Fibroblast of mammary gland (primary cell): ENCODE measurements at places on chromosomes 12 and 14.

DNA sequence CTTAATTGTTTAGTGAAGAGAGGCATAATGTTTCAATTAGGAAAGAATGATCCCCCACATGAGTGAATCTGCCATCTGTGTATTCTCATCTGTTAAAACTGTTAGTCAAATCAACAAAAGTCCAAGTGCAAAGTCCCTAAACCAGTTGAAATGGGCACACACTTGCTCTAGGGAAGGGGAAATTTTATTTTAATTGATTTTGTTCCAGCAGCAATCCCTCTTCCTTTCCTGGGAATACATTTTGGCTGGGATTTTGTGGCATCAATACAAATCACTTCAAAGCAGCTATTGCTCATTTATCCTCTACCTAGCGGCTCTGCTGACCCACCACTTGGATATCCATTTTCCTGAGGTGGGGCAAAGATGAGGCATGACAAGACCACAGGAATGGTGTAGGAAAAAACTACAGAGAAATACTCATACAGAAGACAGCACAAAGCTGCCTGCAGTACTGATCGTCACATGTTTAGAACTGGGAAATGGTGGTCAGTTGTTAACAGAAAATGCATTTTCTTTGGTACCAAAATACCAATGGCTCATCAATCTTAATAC lies 9.8 kb upstream of the SSTR1 start:
- peak; percentile 60 for DNase-seq

DNA sequence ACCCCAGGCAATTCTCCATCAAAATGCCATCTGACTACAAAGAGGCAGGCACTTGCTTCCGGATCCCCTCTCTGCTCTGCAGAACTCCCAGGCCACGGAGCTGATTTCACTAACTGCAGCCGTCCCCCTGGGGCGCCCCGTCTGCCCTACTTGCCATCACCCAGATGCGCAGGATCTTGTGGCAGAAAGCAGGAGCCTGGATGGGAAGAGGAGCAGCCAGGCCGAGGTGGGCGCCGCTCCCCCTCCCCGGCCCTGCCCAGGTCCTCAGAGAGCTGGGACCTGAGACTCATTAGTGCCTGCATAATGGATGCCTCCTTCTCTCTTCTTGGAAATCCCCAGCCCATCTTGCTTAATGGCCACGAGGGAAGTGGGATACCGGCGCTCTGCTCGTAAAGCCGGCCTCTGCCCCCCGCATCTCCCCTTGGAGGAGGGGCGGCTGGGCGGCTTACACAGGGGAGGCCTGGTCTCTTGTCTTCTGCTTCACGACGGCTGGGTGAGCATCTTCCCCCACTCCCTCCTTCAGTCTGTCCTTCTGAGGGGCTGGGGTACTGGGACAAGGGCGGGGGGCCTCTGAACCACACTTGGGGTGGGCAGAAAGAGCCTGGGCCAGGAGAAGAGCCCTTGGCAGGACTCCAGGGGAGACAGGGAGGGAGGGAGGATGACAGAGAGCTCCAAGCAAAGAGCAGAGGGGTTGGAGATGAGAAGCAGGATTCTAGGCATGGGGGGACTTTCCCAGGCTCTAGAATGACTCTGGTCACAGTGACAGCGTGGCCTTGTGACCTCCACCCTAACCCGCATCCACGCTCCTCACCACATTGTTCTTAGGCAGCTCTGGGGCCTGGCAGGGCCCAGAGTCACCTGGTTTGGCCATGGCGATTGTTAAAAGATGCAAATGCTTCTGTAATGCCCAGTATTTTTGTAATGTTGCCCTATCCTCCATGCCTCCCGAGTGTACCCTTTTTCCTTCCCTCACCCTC lies 19.4 kb upstream of the EML1 start:
- no peak for DNase-seq

DNA sequence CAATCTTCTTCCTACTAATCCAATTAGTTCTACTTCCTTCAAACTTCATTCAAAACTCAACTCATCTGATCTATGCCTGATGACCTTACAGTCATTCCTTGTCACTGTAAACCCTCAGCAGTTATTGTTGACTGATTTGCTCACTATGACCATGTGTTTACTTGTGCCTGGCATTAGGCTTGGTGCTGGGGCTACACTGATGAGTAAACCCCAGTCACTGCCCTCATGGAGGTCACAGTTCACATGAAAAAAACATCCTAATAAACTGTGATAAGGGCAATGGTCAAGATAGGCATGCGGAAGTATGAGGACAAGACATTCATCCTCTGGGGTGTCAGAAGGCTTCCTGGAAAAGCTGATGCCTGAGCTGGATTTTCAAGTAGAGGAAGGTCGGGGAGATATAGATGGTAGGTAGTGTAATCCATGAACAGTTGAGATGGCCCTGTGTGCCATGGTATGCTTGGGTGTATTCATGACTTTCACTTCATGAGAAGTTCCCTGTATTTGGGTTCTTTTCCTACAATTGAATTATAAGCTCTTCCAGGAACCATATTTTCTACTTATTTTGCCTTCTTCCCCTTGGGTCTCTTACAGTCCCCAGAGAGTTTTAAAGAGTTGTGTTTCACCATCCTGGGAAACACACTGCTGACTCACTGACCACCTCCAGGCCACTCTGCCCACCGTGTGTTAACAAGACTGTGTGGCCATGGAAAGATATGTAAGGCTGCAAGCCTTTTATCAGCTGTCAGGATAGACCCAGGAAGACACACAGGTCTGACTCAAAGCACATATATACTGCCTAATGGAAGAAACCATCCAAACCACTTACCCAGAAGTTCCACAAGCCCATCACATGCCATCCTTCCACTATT lies 38.7 kb upstream of the DUSP6 start:
- DNase-seq: peak; percentile 82

DNA sequence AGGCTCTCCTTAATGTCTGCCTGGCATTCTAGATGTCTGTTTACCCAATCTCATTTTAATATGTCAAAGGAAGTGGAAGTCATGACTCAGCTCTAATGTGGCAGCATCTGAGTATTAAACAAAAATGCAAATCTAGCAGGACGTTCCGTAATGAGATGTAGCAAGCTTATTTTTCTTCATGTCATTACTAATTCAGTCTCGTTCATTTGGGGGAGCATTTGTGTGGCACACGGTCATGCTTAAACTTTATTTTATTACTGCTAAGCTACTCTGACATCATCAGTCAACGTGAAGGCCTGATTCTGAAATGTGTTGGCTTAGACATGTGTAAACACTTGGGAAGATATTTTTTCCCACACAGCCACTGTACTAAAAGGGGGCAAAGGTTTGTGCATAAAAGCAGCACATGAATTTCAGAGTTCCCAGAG lies 326.7 kb upstream of the TMPO start:
- DNase-seq: peak; percentile 4

GRCh38 chr12:91406920-91407341 lies 224.3 kb upstream of the DCN start:
- DNase-seq: peak; percentile 20

- peak; percentile 41 for DNase-seq
Measured at GRCh38 chr12:29054858-29055663, 94.0 kb upstream of the FAR2 start.

- DNase-seq: no peak
Measured at GRCh38 chr14:23402296-23403138, 5.6 kb downstream of the MYH6 start.

GRCh38 chr12:77995436-77996167 lies 164.9 kb downstream of the NAV3 start:
- DNase-seq: peak; percentile 91

GRCh38 chr14:29853272-29853671 lies 74.4 kb downstream of the PRKD1 start:
- no peak for DNase-seq

GRCh38 chr12:51028126-51028812 lies 2.1 kb upstream of the SLC11A2 start:
- peak; percentile 67 for DNase-seq

DNA sequence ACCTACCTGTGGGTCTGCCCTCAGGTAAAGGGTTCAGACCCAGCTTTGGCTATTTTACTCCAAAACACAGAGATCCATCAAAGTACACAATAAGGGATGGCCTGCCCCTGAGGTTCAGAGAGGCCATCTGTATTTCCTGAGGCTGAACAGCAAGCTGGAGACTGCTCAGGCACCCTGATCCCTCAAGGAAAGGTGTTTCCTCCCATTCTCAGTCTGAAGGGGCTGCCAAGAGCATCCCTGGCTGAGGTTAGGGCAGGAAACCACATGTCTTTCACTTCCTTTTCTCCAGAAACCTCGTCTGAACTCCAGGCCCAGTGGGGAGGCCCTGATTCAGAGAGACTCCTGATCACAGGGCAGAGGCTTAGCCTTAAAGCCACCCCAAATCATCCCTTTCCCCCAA lies 1.5 kb downstream of the RILPL1 start:
- DNase-seq: peak; percentile 36

GRCh38 chr12:101372431-101372830 lies 35.1 kb downstream of the ARL1 start:
- DNase-seq: no peak

GRCh38 chr12:26721800-26722199 lies 111.2 kb downstream of the ITPR2 start:
- no peak for DNase-seq

GRCh38 chr14:54785136-54785777 lies 117.4 kb downstream of the GCH1 start:
- DNase-seq: no peak

GRCh38 chr12:67436230-67436629 lies 167.1 kb downstream of the CAND1 start:
- DNase-seq: no peak
